Airway epithelial cell (primary cell): ENCODE measurements at places on chromosomes 5 and 9. TPM values are rescaled to one million over a fixed set of nuclear protein-coding genes. Genes with fewer than 3 reads are reported as not detected.

Gene SH3TC2
- total RNA-seq = 7.3 and 7.5 TPM in 2 replicates

Gene FOXB2
- total RNA-seq = not detected in 2 replicates

Gene STOM
- total RNA-seq = 172 and 222 TPM in 2 replicates

Gene MAMDC2
- 0.93 and 1.8 TPM in 2 replicates for total RNA-seq

Gene MRNIP
- 10.9 and 11.8 TPM in 2 replicates for total RNA-seq

Gene NEUROG1
- total RNA-seq = not detected in 2 replicates

Gene TLX3
- total RNA-seq = 0.07 TPM in 1 of 2 replicates, not detected in the other

Gene PCDHB6
- total RNA-seq = 0.14 TPM in 1 of 2 replicates, not detected in the other

Gene HACD4
- 2.3 and 3.4 TPM in 2 replicates for total RNA-seq

Gene IFNA2
- total RNA-seq = not detected in 2 replicates

Gene CDH9
- total RNA-seq = not detected in 2 replicates

Gene LCN15
- not detected in 2 replicates for total RNA-seq

Gene ADAMTS19
- total RNA-seq = under 0.01 and 0.35 TPM in 2 replicates

Gene RNF208
- 0.70 and 1.5 TPM in 2 replicates for total RNA-seq

Gene CCDC180
- total RNA-seq = 0.49 and 0.51 TPM in 2 replicates

Gene EHMT1
- 55.5 and 61.3 TPM in 2 replicates for total RNA-seq

Gene GRAMD2B
- 24.3 and 24.9 TPM in 2 replicates for total RNA-seq

Gene SOX30
- not detected in 2 replicates for total RNA-seq

Gene PDLIM4
- total RNA-seq = 61.7 and 92.3 TPM in 2 replicates

Gene ADGRD2
- total RNA-seq = not detected in 2 replicates

Gene SLC44A1
- 12.6 and 17.8 TPM in 2 replicates for total RNA-seq

Gene C8G
- total RNA-seq = not detected in 2 replicates

Gene PCDHGC4
- 0.05 and 0.21 TPM in 2 replicates for total RNA-seq
